Activated naive CD4-positive, alpha-beta T cell treated with anti-CD3 and anti-CD28 coated beads, Interleukin-2, amount 10 ng/mL, durations not matched to agents 7 days and 5 days (primary cell): ENCODE measurements at places on chromosomes 3 and 15.

DNA sequence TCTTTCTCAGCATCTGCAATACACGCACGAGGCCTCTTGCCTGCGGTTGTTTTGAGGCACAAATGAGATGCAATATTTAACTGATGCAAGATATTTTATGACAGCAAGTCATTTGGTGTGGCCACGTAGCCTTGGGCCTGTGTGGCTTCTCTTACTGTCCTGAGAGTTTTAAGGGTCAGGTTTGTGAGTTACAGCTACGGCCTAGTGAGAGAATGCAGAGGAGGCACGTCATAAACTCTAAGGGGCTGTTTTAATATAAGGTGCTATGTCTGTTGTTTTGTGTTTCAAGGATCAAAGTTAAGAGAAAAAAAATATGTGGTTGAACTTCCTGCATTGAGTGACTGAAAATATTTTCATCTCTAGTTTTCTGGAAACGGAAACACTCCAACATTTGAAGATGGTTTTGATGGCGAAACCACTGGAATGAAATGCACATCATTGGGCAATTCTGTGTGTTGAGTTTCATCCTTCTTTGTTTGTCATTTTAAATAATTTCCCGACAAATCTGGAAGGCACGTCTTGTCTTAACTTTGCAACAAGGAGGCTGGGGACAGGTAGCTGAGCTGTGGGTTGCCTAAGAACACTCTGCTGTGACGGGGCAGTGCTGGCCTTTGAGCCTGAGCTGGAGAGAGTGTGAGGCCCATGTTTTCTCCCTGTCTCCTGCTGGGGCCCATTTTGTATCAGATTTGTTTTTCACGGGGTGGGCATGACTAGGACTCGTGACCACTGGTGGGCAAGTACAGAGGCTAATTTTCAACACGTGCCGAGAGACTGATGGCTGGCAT, 5.1 kb downstream of the APBA2 start:
- peak; percentile 51 for DNase-seq

- no peak for DNase-seq
These were observed 12.8 kb upstream of the UTS2B start for GRCh38 chr3:191343115-191343514.

GRCh38 chr3:146072824-146073223, 88.2 kb downstream of the PLOD2 start:
- no peak for DNase-seq

DNA sequence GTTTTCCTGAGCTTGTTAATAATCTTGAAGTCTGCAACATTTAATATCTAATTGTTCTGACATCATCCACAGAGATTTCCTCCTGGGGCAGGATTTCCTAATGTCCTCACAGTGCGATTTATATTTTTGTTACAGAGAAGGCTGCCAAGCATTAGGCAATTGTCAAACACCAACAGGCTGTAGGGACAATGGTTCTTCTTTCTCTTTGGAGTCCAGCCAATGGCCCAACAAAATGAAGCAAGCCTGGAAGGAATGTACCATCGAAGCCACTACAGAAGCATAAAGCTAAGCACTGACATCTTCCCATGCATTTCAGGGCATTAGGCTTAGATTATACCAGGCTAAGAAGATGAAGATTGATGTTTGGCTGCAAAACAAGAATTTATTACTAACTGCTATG, 173.0 kb upstream of the FRMD4B start:
- no peak for DNase-seq

DNA sequence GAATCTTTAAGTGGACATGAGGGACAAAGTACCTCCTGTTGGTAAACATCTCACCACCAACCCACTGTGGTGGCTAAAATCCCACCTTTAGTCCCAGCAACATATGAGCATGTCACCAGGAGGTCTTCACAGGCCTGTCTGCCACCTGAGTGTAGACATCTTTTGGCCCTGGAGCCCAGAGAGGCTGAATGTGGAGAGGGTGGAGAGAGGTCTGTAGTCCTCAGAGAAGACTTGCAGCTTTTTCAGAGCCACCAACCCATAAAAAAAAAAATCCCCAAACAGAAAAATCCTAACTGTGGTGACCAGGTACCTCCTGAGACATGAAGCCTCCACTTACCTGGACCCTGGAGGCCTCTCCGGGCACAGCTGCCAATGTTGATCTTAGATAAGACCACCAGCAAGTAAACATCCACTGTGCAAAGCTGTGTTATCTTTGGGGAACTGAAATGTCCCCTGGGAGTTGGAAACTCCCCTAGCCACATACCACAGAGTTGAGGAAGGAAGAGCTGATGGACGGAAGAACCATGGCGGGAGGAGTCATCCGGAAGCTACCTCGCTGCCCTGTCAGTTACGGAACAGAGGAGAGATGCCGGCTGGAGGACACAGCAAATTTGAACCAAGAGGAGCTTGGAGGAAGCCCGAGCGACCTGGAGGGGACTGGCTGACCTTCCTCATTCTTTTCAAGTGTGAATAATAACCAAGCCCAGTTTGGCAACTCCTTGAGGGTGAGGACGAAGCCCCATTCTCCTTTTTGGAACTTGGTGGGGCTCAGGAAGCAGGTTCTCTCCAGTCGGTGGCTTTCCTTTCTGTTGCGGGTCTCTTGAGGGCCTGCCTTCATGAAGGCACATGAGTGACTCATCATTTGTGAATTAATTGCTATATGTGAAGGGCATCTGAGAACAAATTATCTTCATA, at the start of gene GHRL:
TSS of gene GHRL (minus strand) at position 443 of the 915 bp plus-strand sequence. CDS start 2,767 bp downstream, outside the sequence.
- no peak for DNase-seq

DNA sequence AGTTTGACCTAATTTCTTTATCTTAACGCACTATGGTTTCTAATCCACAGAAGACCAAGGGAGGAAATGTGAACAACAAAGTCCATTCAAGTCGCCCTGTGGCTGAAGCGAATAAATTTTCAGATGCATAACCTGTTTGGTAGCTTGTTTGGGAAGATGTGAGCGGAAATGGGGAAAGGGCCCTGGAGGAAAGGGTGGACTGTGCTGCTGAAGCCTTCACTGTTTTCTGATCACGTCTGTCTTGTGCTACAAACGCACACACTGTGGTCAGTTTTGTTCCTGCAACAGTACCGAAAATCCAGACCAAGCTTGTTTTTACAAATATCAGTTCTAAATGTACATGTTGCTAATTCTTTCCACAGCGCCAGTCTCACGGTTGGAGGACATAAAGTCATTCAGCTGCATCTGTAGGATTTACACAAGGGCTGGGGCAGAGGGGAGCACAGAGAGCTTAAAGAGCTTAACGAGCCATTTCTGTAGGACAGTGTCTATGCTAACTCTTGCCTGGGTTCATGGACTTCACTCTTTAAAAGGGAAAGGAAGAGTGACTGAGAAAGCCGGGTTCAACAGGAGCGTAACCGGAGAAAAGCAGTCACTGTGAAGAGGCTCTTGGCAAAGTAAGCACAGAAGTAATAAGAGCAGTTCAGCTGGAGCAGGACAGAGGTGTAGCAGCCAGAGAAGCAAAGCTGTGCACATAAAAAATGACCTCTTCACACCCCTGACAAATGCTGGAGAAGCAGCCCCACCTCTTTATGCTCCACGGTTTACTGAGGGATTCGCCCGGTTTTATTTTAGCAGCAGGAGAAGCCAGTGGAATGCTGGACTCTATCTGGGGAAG, 66.6 kb downstream of the USF3 start:
- DNase-seq, result no peak

DNA sequence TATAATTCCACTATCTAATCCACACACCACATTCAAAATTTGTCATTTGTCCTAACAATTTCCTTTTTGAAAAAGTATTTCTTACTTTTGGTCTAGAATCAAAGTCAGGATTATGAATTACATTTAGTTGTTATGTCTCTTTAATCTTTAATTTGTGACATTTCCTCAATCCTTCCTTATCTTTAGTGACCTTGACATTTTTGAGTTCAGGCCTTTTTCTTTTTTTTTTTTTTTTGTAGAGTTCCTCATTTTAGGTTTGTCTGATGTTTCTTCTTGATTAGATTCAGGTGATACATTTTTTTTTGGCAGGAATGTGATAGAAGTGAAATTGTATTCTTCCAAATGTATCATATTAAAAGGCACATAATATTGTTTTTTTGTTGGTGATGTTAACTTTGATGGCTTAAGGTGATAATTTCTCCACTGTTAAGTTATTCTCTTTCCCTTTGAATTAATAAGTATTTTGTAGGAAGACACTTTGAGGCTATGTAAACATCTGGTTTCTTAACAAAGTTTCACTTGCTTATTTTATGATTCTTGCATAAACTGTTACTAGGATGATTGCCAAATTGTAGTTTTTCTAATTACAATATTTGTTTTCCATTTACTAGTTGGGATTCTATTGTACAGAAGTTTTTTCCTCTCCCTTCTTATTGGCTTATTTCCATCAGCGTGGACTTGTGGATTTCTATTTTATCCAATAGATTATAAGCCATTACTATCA, 16.3 kb downstream of the SLC35G2 start:
- DNase-seq, result no peak

DNA sequence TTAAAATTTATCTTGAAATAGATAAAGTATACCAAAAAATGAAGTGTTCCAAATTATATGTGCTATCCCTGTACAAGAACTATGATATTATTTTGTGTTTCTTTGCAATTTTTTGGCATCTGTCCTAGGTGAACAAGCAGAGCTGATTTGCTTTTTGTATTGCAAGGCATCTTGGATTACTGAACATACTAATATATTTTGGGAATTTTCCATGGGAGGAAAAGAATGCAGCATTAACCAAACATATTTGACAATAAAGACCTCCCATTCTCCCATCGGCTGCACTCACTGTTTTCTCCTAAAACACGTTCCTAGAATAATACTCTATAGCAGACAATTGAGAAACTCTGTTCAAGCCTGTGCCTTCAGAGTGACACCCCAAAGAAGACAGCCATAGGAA, 265.1 kb upstream of the ALCAM start:
- DNase-seq, result no peak

- DNase-seq, result no peak
These were observed 141.0 kb downstream of the LPP start for GRCh38 chr3:188294823-188295487.

DNA sequence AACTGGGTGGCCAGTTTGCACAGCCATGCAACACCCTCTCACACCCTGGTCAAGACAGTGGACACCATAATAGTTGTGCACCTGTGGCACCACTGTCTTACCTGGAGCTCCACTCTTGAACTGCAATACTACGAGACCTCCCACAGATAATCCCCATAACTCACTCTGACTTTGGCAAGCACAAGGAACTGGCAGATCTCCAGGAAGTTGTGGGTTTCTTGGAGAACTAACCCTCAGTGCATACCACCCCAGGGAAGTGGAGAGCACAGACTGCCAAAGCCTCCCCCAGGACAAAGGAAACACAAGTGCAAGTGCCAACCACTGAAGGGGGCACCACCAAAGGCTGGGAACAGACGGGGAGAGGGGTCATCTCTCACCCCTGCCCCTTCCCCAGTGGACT, 318.6 kb downstream of the SUCLG2 start:
- no peak for DNase-seq

GRCh38 chr3:71206305-71207165, 377.0 kb downstream of the FOXP1 start:
- DNase-seq, result no peak

DNA sequence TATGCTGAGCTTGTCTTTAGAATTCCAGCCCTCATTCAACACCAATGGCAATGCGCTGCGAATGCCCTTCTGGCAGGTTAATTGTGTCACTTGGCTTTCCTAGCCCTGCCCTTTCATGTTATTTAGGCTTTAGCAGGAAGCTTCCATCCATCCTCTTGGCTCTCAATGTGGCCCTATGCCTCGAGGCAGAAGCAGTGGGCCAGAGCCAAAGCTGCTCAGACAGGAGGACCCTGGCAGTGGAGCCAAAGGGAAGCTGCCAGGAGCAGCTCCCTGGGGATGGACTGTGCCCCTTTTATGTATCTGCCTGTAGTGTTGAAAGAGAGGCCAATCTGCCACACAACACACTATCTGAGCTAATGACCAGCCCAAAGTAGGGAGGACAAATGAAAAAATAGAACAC, 376.4 kb downstream of the CTNNB1 start:
- DNase-seq, result no peak

- DNase-seq, result no peak
These were observed 65.8 kb downstream of the MRPL46 start for GRCh38 chr15:88401251-88401995.

GRCh38 chr15:93987068-93987467, 244.3 kb upstream of the MCTP2 start:
- peak; percentile 50 for DNase-seq

DNA sequence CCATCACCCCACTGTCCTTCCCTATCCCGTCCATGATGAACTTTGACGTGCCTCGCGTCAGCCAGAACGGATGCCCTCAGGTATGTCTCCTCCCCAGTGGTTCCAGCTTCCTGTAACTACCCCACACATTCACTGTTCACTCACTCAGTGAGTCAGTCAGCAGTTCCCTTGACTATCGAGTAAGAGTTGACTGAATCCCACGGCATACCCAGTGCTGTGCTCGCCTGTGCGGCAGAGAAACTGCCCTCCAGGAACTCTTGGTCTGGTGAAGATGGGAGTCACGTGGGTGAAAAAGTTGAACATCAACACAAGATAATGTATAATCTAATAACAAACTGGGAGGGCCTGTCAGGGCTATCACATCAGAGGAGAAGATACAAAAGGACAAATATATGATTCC, 36.7 kb downstream of the CCDC33 start:
- DNase-seq, result no peak

DNA sequence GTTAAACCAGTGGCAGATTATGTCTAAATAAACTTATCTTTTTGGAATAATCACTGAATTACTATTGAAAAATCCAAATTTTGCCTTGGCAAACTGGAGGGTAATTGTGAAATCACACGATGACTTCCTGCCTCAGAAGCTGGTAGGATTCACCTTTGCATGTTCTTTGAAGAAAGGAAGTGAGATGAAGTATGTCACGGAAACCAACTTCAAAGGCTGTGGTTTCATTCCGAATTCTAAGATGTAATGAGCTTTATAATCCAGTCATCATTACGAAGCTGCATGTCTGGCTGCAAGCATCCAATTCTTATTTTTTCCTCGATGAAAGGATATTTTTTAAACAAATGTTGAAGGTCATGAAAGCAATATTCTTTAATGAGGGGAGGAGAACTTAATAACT, 15.0 kb upstream of the ZBED2 start:
- DNase-seq, result peak; percentile 57

DNA sequence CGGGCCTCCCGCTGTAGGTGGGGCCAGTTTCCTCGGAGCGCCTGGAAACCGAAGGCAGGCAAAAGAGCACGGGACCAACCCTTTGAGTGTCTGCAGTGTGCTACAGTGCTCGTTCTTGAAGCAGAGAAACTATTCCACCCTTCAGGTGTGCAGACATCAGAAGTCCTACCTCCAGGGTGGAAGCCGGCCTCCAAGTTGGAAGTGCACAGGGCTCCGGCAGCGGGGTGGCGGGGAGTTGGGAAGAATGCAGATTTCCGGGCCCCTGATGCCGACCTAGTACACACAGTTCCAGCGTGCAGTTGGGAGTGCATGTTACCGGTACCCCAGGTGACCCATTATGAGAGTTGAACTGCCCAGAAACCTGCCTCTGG, 3.0 kb downstream of the KLF13 start:
- no peak for DNase-seq

- DNase-seq, result no peak
These were observed 53.2 kb upstream of the FSTL1 start for GRCh38 chr3:120503727-120504616.

- no peak for DNase-seq
These were observed 117.8 kb upstream of the IGF1R start for GRCh38 chr15:98530570-98530969.

GRCh38 chr3:45012577-45012976, 13.5 kb upstream of the CLEC3B start:
- DNase-seq, result no peak
